MCF 10A (cell line): ENCODE measurements at places on chromosomes 3 and 15.

- H3K27me3 ChIP-seq: no peaks in the 10 kb centered on the region
- H3K4me3 ChIP-seq: no peak overlapping the region
- DNase-seq: no peak
- no peaks in the 10 kb centered on the region for H3K36me3 ChIP-seq
- peak overlapping the region; percentile 39 for H3K27ac ChIP-seq
- H3K4me1 ChIP-seq: no peaks in the 10 kb centered on the region
These were observed 239.0 kb downstream of the SLCO3A1 start for GRCh38 chr15:92092289-92093105.

DNA sequence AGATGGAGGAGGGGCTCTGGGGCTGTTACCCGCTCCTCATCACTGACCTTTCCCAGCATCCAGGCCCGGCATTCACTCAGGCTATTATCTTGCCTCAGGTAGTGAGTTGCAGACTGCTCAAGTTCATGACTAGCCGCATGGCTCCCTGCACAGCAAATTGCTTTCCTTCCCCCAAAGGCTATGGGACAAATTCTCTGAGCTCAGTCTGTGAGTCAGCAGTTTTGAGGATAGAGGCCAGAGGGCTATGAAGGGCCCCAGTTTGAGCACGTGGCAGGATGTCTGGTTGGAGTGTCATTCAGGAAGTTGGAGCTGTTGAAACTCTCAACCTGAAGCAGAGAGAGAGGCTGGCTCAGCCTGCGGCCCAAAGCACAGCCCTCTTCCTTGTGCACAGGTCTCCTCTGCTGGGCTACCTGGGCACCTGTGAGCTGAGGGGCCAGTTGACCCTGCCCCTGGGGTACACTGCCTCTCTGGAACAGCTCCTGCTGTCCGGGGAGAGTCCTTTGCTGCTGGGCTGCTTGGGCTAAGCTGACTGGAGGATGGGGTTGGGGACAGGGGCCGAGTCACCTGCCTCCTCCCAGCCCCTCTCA is 7.9 kb downstream of the FAH start:
- H3K4me3 ChIP-seq: no peak overlapping the region
- peak overlapping the region; percentile 64 for H3K27ac ChIP-seq
- H3K36me3 ChIP-seq: peaks cover 28% of the 10 kb centered on the region
- DNase-seq: peak; percentile 92
- H3K4me1 ChIP-seq: peaks cover 9% of the 10 kb centered on the region
- H3K27me3 ChIP-seq: no peaks in the 10 kb centered on the region

DNA sequence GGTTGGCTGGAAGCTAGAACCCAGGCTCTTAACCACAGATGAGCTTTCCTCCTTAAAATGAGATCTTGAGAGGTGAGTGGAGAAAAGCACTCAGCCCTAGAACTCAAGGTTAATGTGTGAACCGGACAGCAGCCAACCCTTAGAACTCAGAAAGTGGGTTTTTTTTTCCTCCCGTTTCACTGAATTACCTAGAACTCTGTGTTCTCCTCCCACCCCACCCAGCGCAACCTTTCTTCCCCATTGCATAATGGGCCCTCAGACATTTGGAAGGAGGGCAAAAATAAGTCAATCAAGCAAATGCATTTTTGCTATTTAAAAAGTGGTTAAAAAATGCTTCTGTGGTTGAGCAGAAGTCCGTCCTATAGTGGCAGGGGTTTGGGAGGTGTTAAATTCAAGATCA is 36.7 kb downstream of the POC1A start:
- H3K36me3 ChIP-seq: no peaks in the 10 kb centered on the region
- DNase-seq: no peak
- no peaks in the 10 kb centered on the region for H3K27me3 ChIP-seq
- no peak overlapping the region for H3K4me3 ChIP-seq
- no peak overlapping the region for H3K27ac ChIP-seq
- peaks cover 10% of the 10 kb centered on the region for H3K4me1 ChIP-seq

- H3K4me1 ChIP-seq: peaks cover 10% of the 10 kb centered on the region
- DNase-seq: peak; percentile 90
- H3K36me3 ChIP-seq: no peaks in the 10 kb centered on the region
- H3K4me3 ChIP-seq: no peak overlapping the region
- H3K27me3 ChIP-seq: no peaks in the 10 kb centered on the region
- no peak overlapping the region for H3K27ac ChIP-seq
These were observed 258.1 kb downstream of the TBL1XR1 start for GRCh38 chr3:176939022-176939817.

DNA sequence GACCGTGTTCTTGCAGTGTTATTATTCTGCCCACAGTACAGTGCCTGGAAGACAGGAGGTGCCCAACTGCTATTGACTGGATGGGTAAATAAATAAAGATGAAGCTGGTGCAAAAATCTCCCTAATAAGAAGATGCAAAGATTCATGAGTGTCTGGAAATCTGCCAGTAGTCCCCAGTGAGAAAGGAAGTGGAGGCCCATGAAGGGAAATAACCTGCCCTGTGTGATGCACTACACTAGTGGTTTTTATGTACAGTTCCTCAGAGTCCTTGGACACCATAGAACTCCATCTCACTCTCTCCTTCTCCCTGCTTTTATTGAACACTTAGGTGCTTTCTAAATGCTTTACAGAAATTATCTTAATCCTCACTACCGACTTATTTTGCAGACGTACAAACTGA is 8.3 kb upstream of the SUCLG2 start:
- DNase-seq: no peak
- H3K4me3 ChIP-seq: no peak overlapping the region
- H3K36me3 ChIP-seq: no peaks in the 10 kb centered on the region
- no peaks in the 10 kb centered on the region for H3K4me1 ChIP-seq
- no peak overlapping the region for H3K27ac ChIP-seq

GRCh38 chr15:25893596-25893995 is 30.5 kb upstream of the ATP10A start:
- no peaks in the 10 kb centered on the region for H3K4me1 ChIP-seq
- H3K27me3 ChIP-seq: no peaks in the 10 kb centered on the region
- H3K27ac ChIP-seq: no peak overlapping the region
- no peak for DNase-seq
- no peak overlapping the region for H3K4me3 ChIP-seq

- H3K4me3 ChIP-seq: no peak overlapping the region
- H3K4me1 ChIP-seq: peaks cover 14% of the 10 kb centered on the region
- no peaks in the 10 kb centered on the region for H3K36me3 ChIP-seq
- H3K27me3 ChIP-seq: no peaks in the 10 kb centered on the region
- DNase-seq: no peak
These were observed 28.5 kb upstream of the CFAP161 start for GRCh38 chr15:81105545-81105944.

GRCh38 chr3:195200010-195200822 is 70.7 kb downstream of the XXYLT1 start:
- DNase-seq: no peak
- H3K4me3 ChIP-seq: no peak overlapping the region
- H3K4me1 ChIP-seq: peaks cover 22% of the 10 kb centered on the region
- H3K27me3 ChIP-seq: no peaks in the 10 kb centered on the region
- no peaks in the 10 kb centered on the region for H3K36me3 ChIP-seq

DNA sequence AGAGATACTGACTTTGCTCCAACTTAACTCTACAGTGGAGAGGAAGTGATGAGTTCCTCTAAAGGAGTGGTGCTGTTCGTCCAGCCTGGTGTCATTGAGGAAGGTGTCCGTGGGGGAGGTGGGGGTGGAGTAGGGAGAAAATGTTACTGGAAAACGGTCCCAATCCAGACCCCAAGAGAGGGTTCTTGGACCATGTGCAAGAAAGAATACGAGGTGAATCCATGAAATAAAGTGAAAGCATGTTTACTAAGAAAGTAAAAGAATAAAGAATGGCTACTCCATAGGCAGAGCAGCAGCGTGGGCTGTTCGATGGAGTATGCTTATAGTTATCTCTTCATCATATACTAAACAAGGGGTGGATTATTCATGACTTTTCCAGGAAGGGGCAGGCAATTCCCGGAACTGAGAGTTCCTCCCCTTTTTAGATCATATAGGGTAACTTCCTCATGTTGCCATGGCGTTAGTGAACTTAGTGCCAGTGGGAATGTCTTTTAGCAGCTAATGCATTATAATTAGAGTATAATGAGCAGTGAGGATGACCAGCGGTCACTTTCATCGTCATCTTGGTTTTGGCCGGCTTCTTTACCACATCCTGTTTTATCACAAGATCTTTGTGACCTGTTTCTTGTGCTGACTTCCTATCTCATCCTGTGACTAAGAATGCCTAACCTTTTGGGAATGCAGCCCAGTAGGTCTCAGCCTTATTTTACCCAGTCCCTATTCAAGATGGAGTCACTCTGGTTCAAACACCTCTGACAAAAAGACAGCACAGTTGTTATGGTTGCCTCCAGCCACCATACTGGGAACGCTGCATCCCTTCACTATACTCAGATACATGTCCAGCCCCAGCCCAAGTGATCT is 38.6 kb downstream of the CLEC3B start:
- H3K27me3 ChIP-seq: no peaks in the 10 kb centered on the region
- no peak overlapping the region for H3K27ac ChIP-seq
- DNase-seq: peak; percentile 62
- peaks cover 10% of the 10 kb centered on the region for H3K4me1 ChIP-seq
- no peaks in the 10 kb centered on the region for H3K36me3 ChIP-seq

DNA sequence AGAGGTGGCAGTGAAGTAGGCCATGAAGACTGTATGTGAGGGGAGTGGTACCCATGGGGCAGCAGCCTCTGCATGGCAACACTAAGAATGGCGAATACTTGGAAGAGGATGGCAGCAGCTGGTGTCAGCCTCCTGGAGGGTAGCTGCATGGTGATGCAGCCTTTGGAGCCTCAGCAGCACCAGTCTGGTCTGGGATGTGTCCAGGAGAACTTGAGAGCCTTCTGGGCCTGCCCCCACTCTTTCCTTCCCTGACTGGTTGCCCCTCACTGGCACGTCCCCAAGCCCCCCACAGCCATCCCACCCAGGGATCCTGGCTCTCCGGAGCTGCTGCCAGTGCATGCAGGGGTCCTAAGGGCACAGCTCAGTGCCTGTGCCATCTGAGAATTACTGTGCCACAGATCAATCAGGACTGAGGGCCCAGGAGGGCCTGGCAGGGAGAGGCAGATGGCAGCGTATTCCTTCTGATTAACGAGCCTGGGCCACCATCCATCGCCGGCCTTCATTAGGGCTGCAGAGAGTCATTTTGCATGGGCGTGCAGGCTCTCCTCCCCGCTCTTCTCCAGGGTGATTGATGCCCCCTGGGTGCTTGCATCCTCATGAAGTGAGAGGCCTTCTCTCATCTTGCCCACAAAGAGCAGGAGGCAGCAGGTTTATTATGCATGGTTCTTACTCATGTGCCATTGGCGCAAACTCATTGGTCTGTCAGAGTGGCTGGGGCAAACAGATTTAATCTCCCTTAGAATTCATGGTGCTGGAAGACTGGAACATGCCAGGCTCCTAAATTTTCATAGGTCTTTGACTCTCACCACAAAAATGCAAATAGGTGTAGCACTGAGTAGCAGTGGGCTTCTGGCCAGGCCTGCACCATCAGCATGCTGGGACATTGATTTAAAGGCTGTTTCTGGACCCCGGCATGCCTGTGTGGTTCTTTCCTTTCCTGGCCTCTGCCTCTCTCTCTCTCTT is 116.8 kb downstream of the EPHB1 start:
- H3K36me3 ChIP-seq: no peaks in the 10 kb centered on the region
- no peak overlapping the region for H3K27ac ChIP-seq
- no peak overlapping the region for H3K4me3 ChIP-seq
- DNase-seq: no peak
- H3K27me3 ChIP-seq: no peaks in the 10 kb centered on the region

GRCh38 chr3:129348734-129349133 is 70.1 kb downstream of the HMCES start:
- no peak overlapping the region for H3K4me3 ChIP-seq
- H3K36me3 ChIP-seq: no peaks in the 10 kb centered on the region
- no peaks in the 10 kb centered on the region for H3K4me1 ChIP-seq

DNA sequence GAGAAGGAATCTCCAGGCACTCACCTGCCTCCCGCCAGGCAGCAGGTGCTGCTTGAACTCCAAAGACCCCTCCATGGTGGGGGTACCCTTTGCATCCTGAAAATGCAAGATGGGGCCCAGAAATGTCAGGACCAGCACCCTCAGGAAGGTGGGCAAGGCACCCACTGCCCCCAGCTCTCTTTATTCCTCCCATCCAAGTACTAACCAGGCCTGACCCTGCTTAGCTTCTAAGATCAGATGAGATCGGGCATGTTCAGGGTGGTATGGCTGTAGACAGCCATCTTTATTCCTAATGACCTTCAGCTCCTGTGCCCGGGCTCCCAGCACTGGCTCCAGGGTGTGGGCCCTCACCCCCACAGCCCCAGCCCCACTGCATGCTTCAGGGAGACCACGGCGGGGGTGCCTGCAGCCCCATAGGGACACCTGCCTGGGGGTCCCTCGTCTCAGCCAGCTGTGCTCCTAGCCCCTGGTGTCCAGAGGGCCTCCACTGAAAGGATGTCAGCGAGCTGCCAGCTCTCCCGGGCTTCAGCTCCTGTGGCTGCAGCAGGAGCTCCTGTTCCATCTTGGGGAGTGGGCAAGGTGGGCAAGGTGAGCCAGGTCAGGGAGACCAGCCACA is 13.2 kb downstream of the PLA2G4B start:
- H3K4me1 ChIP-seq: no peaks in the 10 kb centered on the region
- peaks cover 11% of the 10 kb centered on the region for H3K36me3 ChIP-seq
- no peaks in the 10 kb centered on the region for H3K27me3 ChIP-seq
- no peak overlapping the region for H3K27ac ChIP-seq
- DNase-seq: no peak
- no peak overlapping the region for H3K4me3 ChIP-seq

DNA sequence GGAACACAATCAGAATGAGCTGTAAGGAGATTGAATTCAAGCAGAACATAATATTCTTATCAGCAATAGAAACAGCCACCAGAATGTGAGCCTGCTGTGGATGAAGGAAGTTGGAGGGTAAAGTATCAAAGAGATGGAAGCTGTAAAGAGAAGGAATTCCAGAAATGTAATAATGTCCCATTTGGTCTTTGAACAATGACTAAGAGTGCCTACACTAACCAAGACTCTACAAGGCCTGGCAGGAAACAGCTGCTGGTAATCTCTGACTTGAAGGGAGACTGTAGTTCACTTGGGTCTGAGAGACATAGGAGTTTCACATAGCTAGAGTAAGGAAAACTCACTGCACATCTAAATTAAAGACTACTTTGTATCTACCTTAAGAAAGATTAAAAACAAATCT is 1176.0 kb upstream of the ALCAM start:
- no peaks in the 10 kb centered on the region for H3K4me1 ChIP-seq
- H3K4me3 ChIP-seq: no peak overlapping the region
- H3K27ac ChIP-seq: no peak overlapping the region
- no peaks in the 10 kb centered on the region for H3K27me3 ChIP-seq

- no peak overlapping the region for H3K27ac ChIP-seq
- H3K4me1 ChIP-seq: no peaks in the 10 kb centered on the region
- H3K36me3 ChIP-seq: no peaks in the 10 kb centered on the region
- no peaks in the 10 kb centered on the region for H3K27me3 ChIP-seq
- DNase-seq: no peak
- H3K4me3 ChIP-seq: no peak overlapping the region
These were observed 16.9 kb upstream of the IGSF10 start for GRCh38 chr3:151477591-151478334.

- H3K4me3 ChIP-seq: no peak overlapping the region
- H3K27ac ChIP-seq: peak overlapping the region; percentile 31
- peaks cover 29% of the 10 kb centered on the region for H3K4me1 ChIP-seq
- H3K27me3 ChIP-seq: no peaks in the 10 kb centered on the region
These were observed 87.0 kb downstream of the SMAD3 start for GRCh38 chr15:67152429-67152828.
